ENCODE measurements at places on chromosomes 3 and 15.

- DNase-seq: no peak
These were observed 25.9 kb downstream of the ACP3 start for GRCh38 chr3:132343018-132343612.

DNA sequence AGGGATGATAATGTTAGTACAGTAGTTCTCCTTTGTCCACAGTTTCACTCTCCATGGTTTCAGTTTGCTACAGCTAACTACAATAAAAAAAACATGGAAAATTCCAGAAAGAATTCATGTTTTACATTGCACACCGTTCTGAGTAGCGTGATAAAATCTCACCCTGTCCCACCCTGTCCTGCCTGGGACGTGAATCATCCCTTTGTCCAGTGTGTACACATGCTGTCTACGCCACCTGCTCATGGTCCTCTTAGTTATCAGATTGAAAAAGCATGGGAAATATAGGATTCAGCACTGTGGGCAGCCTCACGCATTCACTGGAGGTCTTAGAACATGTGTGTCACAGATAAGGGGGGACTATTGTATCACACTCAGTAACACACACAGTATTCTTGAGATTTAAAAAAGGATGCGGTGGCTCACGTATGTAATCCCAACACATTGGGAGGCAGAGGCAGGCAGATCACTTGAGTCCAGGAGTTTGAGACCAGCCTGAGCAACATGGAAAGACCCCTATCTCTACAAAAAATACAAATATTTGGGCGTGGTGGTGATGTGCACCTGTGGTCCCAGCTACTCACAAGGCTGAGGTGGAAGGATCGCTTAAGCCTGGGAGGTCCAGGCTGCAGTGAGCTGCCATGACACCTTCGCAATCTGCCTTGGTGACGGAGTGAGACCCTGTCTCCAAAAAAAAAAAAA lies 8.7 kb upstream of the FLNB start:
- DNase-seq: no peak

DNA sequence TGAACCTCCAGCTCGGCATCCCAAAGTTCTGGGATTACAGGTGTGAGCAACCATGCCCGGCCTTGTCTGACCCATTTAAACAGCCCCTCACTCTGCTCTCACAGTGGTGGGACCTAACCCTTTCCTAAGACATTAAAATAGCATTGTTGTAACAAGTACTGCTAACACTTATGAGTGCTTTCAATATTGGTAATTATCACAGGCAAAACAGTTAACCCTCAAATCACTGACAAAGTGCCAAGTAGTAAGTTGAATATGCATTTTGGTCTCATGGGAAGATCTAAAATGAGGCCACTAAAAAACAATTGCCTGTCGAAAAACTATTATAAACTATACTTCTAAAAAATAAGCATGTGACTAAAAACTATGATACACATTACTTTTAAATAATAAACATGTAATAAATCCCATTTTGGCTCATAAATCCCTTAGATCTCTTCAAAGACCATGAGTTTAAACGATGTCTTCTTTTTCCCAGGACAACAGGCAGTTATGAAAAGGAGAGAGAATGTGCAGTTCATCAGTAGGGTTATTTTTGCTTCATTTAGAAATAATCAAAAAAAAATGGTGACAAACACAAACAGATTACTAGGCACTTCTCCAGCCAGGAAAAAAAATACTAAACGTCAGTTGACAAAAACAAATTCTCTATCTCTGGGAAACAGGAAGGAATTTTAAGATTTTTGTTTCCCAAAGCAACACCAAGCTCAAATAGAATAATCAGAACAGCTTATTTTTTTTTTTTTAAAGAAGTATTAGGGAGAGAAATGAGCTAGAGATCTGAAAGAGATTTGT lies 95.4 kb downstream of the RFTN1 start:
- DNase-seq: no peak

GRCh38 chr15:99393641-99394040 lies 142.4 kb downstream of the LRRC28 start:
- no peak for DNase-seq

GRCh38 chr3:53753518-53754183 lies 92.6 kb downstream of the CHDH start:
- no peak for DNase-seq

GRCh38 chr3:71502066-71502625 lies 81.4 kb downstream of the FOXP1 start:
- DNase-seq: no peak

DNA sequence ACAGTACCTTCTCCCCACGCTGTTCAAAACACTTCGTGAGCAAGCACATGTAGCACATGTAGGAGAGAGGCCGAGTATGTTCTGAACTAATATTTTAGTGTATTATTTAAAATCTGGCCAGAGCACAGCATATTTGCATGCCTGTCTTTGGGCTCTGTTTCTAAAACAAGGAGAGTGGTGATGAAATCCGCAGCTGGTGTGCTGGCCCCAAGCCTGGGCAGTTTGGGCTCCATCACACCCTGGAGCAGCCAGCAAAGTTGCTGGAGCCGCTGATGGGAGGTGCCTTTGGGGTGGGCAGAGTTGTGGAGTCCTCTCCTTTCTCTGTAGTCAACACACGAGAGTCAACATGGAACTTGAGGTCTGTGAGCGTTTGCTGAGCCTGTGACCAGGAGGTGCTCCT lies 116.6 kb downstream of the SLCO3A1 start:
- DNase-seq: no peak

DNA sequence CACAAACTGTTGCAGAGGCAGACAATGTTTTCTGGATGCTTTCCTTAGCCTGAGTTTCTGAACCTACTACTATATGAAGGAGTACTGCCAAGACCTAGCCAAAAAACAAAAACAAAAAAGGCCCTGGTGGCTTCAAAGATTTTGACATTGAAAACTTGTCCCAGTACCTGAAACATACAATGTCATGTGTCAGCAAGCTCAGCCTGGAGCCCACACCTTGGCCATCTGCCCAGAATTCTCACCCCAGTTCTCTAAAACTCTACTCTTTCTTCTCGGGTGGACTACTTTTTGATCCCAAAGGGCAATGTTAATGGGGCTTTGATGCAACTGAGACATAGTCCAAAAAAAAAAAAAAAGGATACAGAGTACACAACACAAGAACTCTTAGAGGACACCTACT lies 81.4 kb downstream of the FAM174B start:
- DNase-seq: no peak

- DNase-seq: no peak
These were observed 44.6 kb downstream of the ONECUT1 start for GRCh38 chr15:52745326-52746161.

GRCh38 chr15:65723876-65724275 lies 68.2 kb downstream of the DENND4A start:
- no peak for DNase-seq

- DNase-seq: no peak
These were observed 553.1 kb downstream of the FGF12 start for GRCh38 chr3:192174283-192174682.

DNA sequence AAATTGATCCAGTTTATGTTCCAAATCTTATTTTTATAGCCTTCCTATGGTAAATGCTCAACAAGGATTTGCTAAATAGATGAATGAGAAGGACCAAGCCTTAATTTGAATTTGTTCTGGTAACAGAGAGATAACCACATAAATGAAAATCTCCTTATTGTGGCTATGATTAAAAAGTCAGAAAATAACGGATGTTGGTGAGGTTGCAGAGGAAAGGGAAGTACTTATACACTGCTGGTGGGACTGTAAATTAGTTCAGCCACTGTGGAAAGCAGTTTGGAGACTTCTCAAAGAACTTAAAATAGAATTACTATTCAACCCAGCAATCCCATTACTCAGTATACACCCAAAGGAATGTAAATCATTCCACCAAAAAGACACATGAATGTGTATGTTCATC lies 26.2 kb downstream of the AAGAB start:
- no peak for DNase-seq

- DNase-seq: no peak
These were observed 6.9 kb upstream of the PLXND1 start for GRCh38 chr3:129613367-129613740.

- DNase-seq: no peak
These were observed 98.8 kb downstream of the SH3GL3 start for GRCh38 chr15:83545804-83546511.

- DNase-seq: no peak
These were observed 171.8 kb upstream of the CDIN1 start for GRCh38 chr15:36407647-36408046.

DNA sequence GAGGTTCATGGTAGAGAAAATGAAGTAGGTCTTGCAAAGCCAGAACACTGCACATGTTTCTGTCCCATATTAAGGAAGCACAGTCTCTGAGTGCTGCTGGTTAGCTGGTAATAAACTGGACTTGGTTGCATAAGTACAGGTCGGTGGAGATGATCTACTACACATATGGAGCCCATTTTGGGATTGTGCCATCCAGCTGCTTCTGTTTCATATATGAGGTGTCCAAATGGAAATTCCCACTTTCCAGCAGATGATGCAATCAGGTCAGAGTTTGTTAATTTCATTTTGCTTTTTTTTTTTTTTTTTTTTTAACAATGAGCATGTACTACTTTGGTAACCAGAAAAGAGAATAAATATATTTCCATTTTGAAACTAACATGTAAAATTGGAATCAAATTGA lies 122.6 kb downstream of the SATB1 start:
- DNase-seq: no peak

DNA sequence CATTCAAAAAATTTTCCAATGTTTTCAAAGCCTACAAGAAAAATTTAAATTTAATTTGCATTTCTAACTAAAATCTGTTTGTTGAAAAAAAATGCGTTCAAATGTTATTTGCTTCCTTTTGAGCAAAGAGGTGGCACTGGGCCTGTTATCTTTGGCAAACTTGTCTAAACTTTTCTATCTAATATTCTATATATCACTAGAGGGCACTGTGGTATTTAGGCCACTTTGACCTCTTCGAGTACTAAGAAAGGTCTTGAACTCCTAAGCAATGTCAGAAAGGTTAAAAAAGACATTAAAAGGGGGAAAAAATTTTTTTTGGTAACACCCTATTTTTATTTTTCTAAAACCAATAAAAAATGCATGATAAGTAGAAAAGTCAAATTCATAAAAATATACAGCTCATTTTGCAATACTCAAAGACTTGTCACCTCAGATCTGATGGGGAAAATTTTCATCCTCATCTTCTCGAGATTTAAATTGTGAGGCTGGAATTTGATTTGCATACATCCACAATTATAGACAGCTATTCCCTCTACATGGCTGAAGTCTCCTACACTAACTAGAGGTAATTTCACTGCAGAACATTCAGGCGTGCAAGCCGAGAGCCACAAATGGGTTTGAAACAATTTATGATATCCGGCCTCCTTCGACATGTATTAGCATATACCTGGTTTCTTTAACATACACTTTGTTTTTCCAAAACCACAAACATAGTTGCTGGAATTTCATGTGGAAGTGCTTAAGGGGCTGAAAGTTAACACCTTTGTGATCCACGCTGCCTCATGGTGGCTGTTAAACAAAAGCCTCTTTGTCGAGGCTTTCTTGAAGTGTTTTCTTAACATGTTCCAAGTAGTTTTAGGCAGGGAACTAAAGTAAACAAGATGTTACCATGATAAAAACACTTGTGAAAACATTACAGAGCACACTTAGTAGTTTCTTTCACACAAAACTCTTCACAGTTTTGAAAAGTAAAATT lies 576.4 kb downstream of the FOXP1 start:
- DNase-seq: no peak

GRCh38 chr3:182235504-182235903 lies 523.8 kb downstream of the SOX2 start:
- no peak for DNase-seq

- no peak for DNase-seq
These were observed 30.5 kb upstream of the TIPARP start for GRCh38 chr3:156643729-156644389.

- no peak for DNase-seq
These were observed 12.9 kb downstream of the POLG start for GRCh38 chr15:89321521-89322410.

DNA sequence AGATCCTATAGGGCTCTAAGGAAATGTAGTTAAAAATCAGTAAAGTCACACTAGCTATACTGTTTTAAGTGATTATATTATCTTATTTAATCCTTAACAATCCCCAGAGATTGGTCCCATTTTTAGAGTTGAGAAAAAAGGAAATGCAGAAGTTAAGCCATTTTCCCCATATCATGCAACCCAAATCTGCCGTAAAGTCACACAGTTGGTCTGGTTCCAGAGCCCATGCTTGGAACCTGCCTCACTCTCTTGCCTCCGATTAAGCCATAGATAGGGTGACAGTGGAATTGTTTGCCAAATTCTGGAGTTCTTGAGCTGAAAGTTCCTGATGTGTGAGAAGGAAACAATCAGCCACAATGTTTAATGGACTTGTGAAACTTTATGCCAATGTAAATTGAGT lies 2.3 kb upstream of the P2RY13 start:
- DNase-seq: no peak

DNA sequence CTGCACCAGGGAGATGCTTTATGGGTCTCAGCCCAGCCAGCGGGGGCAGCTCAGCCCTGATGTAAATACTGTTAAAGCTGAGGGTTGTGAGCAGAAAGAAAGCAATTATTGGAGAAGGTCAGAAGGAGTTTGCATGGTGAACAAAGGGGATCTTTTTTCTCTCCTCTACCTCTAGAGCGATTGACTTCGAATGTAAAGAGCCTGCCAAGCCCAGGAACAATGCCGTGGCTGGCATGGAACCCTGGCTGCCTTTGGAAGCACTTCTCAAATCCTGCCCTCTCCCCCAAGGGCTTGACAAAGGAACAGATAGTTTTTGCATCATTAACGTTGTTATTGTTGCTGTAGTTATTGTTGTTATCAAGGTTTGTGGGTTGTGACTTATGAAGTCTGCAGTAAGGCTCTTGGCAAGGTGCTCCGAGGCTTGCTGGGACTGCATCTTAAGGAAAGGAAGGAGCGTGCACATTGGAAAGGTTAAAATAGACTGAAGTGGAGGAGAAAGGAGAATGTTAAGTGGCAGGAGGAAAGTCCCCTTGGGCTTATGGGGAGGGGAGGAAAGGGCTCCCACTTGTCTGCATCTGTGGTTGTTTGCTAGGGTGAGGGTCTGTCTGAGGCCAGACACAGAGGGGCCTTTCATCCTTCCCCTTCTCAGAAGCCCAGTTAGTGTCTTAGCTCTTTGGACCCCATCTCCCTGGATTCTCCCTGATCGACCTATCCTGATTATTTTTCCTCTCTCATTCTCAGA lies 16.7 kb downstream of the PDIA5 start:
- DNase-seq: no peak

DNA sequence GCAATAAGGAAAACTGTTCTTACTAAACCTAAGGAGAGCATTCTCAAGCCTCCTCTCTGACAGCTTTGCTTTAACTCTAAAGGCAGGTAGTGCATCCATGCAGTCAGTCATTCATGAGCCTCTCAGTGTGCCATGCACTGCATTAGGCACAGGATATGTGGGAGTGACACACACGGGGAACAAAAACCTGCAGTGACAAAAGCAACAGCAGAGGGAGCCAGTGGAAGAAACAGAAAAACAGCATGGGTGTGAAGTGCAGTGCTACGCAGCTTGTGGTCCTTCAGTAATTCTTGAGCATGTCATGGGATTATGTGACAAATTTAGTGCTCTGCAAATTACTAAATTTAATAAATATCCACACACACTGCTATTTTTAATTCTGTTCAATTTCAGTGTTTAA lies 230.7 kb downstream of the BBX start:
- no peak for DNase-seq

- no peak for DNase-seq
These were observed 1.2 kb downstream of the C3orf85 start for GRCh38 chr3:109137761-109138160.
